ENCODE measurements at places on chromosomes 3 and 15.

DNA sequence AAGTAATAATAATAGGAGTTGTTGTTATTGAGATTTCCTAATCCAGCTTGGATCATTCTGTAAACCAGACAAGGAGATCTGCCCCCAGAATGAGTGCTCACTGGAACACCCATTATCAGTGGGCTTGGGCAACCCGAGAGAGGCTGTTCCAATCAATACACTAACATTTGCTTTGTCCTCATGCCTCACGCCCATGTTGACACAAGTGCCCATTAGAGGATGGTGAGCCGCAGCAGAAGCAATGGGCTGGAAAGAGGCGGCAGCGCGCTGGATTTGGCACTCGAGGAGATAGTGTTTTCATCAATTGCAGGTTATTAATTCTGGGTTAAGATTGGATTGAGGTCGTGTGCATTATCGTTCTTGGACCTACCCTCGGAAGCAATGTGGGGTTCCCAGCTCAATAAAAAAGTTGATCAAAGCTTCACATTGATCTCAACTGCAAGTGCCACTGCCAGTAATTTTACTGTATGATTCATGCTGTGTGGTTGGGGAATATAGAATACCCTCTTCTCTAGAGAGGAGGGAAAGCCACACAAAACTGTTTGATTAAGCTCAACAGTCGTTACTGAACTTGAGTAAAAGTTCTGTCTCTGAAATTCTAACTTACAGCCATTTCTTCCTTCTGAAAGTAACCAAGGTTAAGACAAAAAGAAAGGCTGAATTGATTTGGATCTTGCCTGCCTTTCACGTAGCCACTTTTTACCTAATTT, 15.7 kb downstream of the LYZL4 start:
- DNase-seq: no peak

GRCh38 chr15:92848852-92849598, 51.1 kb upstream of the CHD2 start:
- DNase-seq: no peak

DNA sequence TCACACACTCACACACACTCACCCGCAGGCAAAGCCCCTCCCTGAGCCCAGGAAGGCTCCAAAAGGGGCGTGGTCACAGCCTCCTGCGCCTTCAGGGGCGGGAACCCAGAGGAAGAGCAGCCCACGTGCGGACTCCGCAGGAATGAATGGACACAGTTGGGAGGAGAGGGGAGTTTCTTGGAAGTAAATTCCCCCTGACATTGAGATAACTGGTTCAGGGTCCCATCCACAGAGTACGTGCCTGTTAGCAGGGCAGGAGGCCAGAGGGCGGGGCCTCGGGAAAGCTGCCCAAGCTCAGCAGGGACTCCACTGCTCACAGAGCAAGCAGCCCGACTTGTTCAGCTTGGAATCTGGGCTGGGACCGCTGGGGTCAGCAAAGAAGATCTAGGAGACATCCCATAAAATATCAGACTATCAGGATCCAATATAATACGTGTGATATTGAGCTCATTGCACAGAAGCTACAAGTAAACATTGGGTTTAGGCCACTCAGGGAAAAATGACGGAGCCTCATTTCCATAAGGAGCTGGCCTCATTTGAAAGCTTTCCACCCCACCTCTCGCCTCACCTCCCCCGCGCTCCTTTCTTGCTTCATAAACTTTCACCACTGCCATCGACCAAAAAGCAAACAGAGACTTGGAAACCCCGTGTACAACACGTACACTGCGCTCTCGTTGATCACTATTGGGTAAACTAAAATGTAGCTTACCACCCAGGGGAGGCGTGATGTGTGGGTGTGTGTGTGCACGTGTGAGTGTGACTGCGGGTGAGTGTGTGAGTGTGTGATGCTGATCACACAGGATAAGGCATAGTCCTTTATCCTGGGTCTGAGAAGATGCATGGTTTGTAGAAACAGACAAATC, 36.0 kb downstream of the TM2D3 start:
- DNase-seq: no peak

DNA sequence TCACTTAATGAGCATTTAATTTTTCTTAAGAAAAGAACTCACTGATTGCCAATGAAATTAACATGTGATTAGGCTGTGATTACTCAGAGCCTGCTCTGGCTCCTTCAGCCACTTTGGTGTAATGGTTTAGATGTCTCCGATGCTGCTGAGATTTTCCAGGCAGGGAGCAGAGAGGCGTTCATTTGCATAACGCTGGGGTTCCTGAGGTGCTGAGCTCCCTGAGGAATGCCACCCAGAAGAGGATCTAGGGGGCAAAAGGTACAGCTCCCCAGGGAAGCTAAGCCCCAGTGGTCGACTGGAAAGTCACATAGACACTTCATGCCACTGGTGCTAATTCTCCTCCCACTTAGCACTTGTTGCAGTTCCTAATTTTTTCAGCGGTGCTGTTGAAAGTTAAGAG, 119.5 kb downstream of the USP13 start:
- DNase-seq: no peak
